Mammary epithelial cell (primary cell): ENCODE measurements at places on chromosomes 5 and 9.

- peak; percentile 96 for DNase-seq
Measured at GRCh38 chr9:81028504-81028903, 660.8 kb downstream of the TLE1 start.

GRCh38 chr9:136499935-136500910 lies 17.4 kb upstream of the SEC16A start:
- no peak for DNase-seq

DNA sequence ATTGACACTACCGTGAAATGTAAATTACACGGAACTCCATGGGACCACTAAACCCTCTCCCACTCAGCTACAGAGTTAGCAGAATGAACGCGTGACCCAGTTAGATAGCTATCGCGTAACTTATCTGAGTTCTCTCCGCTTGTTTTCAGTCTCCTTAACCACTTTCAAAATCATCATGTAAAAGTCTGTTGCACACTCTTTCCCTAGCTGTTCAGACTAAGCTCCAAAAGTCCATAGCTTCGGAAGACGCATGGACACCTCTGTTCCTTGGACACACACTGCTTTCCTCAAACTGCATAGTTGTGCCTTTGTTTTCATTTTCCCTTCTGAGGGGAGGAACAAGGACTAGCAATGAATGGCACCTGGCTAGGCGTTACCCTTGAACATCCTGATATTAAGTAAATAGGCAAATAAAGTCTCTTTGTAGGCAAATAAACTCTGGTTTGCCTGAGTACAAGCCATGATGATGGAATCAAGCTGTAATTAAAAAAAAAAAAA lies 83.3 kb downstream of the DAPK1 start:
- no peak for DNase-seq

GRCh38 chr9:80061940-80062339 lies 490.2 kb downstream of the TLE4 start:
- peak; percentile 3 for DNase-seq

- DNase-seq, result peak; percentile 7
Measured at GRCh38 chr5:136963504-136963903, 535.6 kb downstream of the SPOCK1 start.

- no peak for DNase-seq
Measured at GRCh38 chr5:99398976-99399375, 470.2 kb upstream of the CHD1 start.

- DNase-seq, result no peak
Measured at GRCh38 chr9:120859361-120859760, 16.6 kb upstream of the PSMD5 start.

DNA sequence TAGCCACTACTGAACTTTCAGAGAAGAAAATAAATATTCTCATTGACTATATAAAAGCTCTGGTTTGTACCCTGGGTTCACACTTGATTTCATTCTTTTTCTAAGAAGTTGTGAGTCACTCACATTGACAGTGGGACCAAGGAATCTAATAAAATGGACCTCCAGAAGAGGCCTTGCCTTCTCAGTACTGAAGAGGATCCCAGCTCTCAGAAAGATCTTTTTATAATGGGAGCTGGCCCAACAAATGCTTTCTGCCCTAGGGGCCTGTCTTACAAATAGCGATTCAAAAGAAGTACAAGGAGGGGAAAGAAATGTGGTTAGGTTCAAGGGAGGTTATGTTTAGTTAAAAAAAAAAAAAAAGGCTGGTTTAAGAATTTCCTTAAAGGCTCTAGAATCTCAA lies 237.9 kb downstream of the ISL1 start:
- no peak for DNase-seq

DNA sequence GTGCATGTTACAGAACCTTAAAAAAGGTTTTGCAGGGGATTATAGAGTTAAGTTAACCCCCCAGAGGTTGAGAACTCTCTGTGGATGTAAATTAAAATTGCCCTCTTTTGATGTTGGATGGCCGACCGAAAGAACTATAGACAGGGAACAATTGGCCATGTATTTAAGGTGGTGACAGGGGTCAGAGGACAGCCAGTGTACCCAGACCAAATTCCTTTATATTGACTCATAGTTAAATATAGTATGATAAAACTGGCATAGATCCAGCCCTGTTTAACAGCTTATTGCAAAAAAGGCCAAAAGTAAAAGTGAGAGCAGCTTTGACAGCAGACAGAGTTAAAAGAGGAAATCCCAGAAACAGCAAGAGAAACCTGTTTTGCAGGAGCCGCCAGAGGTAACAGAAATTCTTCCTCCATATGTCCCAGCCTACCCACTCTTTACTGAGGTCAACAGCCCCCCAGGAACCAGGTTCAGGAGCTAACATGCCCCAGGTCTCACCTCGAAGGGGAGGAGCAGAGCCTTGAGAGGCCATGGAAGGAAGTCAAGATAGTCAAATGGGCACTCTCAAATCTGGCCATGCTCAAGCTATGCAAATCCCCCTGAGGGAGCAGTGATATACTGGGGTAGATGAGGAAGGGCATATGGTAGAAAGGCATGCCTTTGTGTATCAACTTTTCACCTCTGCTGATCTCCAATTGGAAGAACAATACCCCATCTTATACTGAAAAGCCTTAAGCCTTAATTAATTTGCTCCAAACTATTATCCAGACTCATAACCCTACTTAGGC lies 156.4 kb upstream of the COX7C start:
- DNase-seq, result no peak

GRCh38 chr5:83306572-83307241 lies 164.8 kb upstream of the VCAN start:
- peak; percentile 90 for DNase-seq

- no peak for DNase-seq
Measured at GRCh38 chr5:122110987-122111386, 18.4 kb upstream of the ZNF474 start.

DNA sequence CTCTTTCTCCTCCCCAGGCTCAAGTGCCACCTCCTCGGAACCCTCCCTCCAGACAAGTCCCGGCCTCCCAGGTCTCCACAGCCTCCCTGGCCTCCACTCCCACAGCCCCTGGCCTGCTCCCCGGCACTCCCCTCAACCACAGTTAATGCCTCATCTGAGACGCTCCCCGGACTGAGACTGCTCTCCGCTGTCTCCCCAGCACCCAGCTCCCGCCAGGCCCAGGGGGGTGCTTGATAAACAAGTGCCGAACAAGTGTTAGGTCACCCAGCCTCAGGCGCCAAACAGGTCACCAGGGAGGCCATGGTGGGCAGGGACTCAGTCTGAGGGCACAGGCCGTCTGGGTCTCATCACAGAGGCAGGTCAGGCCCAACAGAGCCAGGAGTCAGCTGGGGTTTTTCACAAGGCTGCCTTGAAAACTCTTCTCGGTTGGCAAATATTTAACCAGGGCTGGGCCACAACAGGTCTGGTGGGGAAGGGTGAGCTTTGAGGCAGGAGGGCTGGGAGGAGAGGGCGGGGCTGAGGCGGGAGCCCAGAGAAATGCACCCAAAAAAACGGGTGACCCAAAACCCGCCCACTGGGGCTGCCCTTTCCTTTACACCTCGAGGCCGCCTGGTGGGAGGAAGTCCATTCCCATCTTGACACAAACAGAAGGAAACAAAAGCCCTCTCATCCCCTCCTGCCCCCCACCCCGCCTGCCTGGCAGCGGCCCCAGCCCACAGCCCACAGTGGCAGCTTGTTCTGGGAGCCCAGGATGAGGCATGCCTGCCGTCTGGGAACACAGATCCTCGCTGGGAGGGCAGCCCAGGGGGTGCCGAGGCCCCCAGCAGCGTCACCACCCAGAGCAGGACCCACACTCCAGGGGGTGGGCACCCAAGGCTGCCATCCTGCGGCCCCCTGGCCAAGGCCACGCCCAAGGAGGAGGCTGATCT lies 66.6 kb upstream of the STXBP1 start:
- peak; percentile 89 for DNase-seq

- no peak for DNase-seq
Measured at GRCh38 chr9:126334721-126335621, 8.3 kb downstream of the MVB12B start.

- DNase-seq, result no peak
Measured at GRCh38 chr9:7653262-7653661, 146.3 kb downstream of the DMAC1 start.

- DNase-seq, result no peak
Measured at GRCh38 chr5:173045474-173045873, 10.7 kb upstream of the CREBRF start.

DNA sequence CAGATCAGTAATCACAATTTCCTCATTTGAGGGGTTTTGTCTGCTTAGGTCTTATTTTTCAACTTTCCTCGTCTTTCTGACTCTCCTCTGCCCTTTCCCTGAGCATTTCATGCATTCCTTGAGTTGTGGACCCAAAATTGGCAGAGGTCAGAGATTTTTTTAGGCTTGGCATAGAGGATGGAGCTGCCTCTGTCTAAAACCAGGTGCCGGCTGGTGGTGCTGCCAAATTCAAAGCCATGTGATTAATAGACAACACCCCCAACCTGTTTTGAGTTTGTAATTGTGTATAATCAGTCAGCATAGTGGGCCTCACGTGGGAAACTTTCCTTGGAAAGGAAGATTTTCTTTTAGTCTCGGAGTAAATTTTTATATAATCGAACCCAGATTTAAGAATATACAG lies 39.6 kb downstream of the TJP2 start:
- no peak for DNase-seq

GRCh38 chr5:76457674-76458485 lies 54.8 kb downstream of the IQGAP2 start:
- DNase-seq, result no peak

DNA sequence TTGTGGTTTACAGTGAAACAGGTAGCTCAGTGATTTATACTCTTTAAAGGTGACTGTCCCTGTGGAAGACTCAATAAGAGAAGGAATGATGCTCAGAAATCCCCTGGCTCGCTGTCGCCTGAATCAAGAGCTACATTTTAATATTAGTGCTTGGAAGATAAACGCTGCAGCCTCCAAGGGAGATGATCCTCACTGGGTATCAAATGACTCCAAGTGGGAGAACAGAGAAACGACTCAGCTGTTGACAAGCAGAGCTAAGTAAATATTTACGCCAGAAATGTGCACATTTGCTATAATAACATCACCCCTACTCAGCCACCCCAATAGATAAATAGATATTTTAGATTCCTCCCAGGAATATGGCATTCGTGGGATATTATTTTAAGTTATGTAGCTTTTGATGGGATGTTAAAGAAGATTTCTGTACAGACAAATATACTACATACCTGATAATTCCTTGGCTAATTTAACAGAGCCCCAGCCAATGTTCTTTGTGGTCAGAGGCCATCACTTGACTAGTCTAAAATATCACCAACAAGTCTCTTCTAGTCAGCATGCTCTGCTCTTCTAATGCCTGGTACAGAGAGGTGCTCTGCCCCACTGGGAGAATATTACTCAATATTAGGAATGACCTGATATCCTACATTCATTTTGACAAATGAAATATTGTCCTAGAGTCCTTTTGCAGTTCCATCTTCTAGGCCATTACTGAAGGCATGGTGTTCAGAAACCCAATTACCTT lies 18.3 kb upstream of the CCDC192 start:
- peak; percentile 36 for DNase-seq

GRCh38 chr5:76908166-76908565 lies 44.7 kb upstream of the CRHBP start:
- DNase-seq, result no peak

- no peak for DNase-seq
Measured at GRCh38 chr5:127447827-127448226, 69.6 kb upstream of the PRRC1 start.

- DNase-seq, result no peak
Measured at GRCh38 chr5:61735531-61735930, 403.5 kb downstream of the ZSWIM6 start.

- DNase-seq, result no peak
Measured at GRCh38 chr5:143153332-143154119, 250.0 kb downstream of the NR3C1 start.

GRCh38 chr9:84460695-84461094 lies 120.1 kb upstream of the SLC28A3 start:
- DNase-seq, result no peak

- DNase-seq, result no peak
Measured at GRCh38 chr5:112915831-112916230, 6.2 kb downstream of the REEP5 start.

DNA sequence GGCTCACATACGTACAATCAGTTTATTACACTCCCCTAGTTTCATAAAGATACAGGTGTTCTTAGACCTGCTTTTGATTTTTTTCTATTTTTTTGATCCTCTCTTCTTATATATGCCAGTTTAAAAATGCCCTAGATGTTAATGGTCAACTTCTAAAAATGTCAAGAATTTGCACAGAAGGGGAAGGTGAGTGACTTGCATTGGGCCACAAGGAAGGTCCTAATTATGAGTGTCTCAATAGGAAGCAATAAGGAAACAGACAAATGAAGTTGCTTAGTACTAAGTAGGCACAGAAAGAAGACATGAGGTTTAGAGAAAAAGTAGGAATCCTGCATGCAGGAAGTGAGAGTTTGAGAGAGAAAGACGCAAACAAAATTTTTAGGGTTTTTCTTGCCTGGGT lies 3.2 kb upstream of the CCDC171 start:
- DNase-seq, result no peak

GRCh38 chr9:219670-220365 lies 5.2 kb downstream of the DOCK8 start:
- no peak for DNase-seq

DNA sequence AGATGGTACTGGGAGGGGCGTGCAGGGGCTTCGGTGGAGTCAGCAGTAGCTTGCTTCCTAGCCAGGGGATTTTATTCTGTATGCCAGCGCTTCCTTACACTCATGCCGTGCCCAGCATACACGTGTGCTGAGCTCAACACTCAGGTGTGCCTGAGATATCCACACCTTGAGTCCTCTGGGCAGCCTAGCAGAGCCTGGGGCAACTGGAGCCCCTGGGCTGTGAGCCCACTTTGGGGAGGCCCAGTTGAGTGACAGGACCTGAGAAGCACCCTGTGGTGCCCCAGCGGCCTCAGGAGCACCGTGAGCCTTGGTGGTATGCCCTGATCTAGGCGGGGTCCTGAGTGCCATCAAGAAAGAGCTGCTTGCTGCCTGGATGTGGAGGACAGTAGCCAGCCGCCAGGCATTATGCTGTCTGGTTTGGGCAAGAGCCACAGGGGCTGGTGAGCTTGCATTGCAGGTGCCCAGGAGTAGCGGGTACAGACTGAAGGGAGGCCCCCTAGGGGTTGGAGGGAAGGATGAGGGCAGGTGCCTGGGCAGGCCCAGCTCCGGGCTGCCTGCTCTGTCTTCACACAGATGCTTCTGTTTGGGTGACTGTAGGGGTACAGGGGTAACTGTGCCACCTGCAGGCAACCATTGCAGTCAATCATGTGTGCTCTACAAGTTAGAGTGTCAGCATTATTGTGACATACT lies 42.9 kb downstream of the BNIP1 start:
- no peak for DNase-seq
